Progenitor cell of endocrine pancreas (in vitro differentiated cells): ENCODE measurements at places on chromosomes 3 and 15. TPM values are rescaled to one million over a fixed set of nuclear protein-coding genes. Genes with fewer than 3 reads are reported as not detected.

Gene UBA3
- total RNA-seq: 76.2 and 86.9 TPM in 2 replicates

Gene LYSMD4
- total RNA-seq: 17.9 and 18.8 TPM in 2 replicates

Gene SUCNR1
- 0.07 and 0.16 TPM in 2 replicates for total RNA-seq

Gene LEKR1
- 2.4 and 4.1 TPM in 2 replicates for total RNA-seq

Gene CFAP20DC
- total RNA-seq: 8.0 and 10.4 TPM in 2 replicates

Gene GNAT1
- total RNA-seq: 0.12 and 0.91 TPM in 2 replicates

Gene SMCO1
- total RNA-seq: not detected in 2 replicates

Gene PTH1R
- total RNA-seq: 0.26 and 0.40 TPM in 2 replicates

Gene GALNT15
- total RNA-seq: 0.18 and 0.46 TPM in 2 replicates

Gene MAP1A
- total RNA-seq: 4.7 and 5.2 TPM in 2 replicates

Gene GOLGA8O
- 0.31 TPM in 1 of 2 replicates, not detected in the other for total RNA-seq

Gene MYRIP
- 0.29 and 0.57 TPM in 2 replicates for total RNA-seq

Gene RBMS3
- total RNA-seq: 3.8 and 5.1 TPM in 2 replicates

DNA sequence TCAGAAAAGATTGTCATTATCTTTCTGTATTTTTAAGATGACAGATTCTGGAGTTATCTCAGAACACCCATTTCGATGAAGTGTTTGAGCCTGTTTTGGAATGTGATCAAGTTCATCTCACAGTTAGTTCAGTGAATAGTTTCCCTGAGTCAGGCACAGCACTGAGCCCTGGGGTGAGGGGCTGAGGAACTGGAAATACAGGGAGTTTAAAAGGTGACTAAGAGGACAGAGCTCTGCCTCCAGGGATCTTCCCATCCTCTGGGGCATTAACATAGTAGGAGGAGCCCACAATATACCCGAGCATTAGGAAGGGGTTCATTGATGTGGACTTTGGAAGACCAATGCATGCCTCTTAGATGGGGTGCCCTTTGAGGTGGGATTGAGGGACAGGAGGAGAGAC lies 355.1 kb downstream of the CLSTN2 start:
- no peak for DNase-seq

DNA sequence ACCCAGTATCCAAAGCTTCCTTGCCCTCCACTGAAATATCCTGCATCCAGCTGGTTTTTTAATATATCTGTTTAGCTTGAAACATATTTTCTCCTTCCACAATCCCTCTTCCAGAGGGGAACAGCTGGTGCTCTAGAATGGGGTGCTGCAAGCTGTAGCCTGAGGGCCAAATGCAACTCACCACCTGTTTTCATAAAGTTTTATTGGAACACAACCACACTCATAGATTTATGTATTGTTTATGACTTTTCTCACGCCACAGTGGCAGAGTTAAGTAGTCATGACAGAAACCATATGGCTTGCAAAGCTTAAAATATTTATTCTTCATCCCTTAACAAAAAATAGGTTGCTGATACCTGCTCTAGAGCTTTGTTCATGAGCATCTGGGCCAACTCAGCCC lies 298.7 kb downstream of the CLSTN2 start:
- DNase-seq: no peak

DNA sequence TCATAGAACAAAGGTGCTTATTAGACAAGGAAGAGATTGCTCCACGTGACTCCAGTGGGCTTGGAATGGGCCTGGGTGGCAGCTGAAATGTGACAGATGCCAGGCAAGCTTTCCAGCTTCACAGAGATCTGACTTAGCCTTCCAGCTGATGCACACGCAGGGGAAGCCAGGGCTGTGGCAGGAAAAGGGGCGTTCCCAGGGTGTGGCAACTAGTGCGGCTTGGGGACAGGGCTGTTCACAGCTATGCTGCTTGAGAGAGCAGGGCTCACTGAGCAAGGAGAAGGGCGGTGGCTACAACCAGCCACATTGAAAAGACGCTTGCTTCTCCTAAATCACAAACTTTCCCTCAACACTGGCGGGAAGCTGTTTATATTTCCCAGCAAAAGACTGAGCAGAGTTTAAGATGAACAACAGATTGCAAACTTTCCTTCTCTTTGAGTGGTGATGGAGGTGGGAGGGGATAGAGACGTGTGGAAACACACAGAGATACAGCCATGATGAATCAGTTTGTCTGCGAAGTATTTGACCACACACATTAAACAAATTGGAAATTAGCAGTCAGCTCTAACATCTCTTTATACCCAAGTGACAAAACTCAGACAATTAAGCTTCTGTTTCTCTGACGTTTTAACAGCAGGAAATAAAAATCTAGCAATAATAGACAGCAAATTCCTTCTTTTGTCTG lies 127.5 kb downstream of the BDH1 start:
- no peak for DNase-seq

DNA sequence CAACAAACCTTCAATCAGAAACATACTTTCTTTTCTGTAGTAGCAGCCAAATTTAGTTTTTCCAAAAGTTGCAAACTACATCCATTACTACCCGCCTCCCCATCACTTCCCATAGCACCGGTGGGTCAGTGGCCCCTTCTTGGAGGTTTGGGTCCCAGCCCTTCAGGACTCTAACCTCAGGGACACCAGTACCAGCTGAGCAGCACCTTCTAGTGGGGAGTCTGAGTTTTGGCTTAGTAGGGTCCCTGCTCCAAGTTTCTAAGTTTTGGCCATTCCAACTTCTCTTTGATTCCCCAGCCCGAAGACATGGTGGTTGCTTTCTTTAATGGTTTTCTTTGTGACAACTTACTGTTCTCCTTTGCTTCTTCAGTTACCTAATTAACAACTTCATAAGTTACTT lies 160.6 kb downstream of the ECT2 start:
- DNase-seq: no peak

- DNase-seq: no peak
Measured at GRCh38 chr3:31188112-31188511, 293.7 kb upstream of the GADL1 start.

DNA sequence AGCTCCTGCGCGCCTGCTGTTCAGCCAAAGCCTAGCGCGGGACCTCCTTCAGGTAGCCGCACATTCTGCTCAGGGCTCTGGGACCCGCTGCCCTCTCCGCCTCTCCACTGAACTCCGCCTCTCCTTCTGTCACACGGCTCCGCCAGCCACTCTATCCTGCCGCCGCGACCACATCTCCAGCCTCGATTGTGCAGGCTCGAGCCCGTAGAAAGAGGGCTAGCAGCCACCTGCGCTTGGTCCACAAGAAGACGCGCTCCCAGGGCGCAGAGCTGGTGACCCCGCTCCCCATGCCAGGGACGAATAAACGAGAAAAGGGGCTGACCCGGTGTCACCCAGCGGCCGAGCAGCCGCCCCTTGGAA lies 1.1 kb upstream of the VIPR1 start:
- DNase-seq: peak; percentile 12

DNA sequence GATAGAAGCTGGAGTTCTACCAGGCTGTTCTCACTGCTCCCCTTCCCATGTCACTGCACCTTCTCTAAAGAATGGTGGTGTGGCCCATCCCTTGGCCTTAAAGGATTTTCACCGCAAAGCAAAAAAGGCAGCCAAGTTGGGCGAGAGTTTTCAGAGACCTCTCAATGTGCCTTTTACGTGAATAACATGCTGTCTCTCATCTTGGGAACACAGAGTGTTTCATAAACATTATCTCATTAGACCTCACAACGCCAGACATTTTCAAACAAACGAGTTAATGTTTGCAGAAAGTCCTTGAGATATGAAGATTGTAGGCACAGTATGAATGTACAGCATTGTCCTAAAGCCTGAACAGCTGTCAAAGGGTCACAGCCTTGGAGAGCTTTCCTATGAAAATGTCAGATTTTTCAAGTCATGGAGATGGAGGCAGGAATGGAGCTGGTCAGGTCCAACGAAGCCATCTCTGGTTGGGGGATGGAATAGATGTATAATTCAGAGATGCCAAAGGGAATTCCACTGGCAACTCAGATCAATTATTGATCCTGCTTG lies 21.3 kb downstream of the TM4SF1 start:
- DNase-seq: no peak

DNA sequence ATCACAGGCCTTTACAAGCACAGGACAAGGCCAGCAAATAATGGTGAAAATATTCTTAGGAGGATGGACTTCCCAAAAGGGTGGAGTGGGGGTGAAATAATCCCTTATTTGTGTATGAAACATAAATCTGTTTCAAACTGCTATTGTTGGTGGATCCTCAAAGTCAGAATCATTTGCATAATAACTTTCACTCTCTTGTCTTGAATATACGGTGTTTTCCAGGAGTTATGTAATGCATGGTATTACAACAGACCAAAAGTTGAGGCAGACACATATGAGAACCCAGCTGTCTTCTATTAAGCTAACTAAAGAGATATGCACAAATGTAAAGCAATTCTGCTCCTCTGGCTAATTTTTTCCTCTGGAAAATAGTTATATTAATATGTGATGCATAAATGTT lies 57.7 kb downstream of the PRTG start:
- no peak for DNase-seq

DNA sequence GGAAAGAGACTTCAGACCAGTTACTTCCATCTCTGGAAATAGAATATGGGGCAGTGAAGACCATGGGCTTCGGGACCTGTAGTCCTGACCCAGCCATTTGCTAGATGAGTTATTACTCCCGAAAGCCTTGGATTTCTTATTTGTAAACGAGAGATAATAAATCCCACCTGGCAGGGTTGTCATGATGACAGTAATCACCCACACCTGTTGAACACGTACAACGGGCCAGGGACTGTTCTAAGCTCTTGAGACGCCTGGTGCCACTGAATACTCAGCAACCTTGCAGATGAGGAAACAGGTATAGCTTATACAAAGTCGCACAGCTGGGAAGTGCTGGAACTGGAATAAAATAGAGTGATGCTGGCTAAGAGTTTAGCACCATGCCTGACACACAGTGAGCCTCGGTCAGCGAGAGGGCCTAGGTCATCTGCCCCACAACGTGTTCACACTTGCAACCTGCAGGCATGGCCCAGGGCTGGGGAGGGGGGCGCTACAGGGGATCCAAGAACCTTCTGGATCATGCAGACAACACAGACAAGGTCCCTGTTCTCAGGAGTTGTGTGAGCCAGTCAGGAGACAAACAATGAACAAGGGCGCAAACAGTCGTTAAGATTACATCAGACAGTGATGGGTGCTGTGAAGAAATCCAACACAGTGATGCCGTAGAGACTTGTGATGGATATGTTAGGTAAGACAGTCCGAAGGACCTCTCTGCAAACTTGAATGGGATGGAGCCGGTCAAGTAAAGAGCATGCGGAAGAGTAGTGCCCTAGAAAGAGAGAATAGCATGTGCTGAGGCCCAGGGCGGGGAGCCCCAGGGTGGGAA lies 89.2 kb downstream of the CORO2B start:
- DNase-seq: no peak

- DNase-seq: no peak
Measured at GRCh38 chr3:112973325-112974177, 1.4 kb downstream of the CD200R1 start.

- DNase-seq: no peak
Measured at GRCh38 chr3:160748787-160749186, 7.2 kb upstream of the PPM1L start.

DNA sequence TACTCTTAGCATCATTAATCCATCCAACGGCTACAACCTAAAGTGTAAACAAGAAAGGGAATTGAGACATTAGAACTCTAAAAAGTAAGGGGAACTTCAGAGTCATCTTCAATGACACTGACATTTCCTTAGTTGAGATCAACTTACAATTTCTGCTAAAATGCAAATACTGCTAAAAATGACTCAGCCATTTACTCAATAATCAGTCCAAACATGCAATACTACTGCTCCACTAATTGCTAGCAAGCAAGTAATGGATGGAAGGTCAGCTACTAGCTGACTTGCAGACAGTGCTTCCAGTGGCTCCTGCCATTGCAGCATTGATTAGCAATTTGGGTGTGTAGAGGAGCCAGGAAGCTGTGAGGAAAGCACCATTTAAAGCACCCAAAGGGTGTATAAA lies 28.4 kb downstream of the CD200R1L start:
- DNase-seq: no peak

DNA sequence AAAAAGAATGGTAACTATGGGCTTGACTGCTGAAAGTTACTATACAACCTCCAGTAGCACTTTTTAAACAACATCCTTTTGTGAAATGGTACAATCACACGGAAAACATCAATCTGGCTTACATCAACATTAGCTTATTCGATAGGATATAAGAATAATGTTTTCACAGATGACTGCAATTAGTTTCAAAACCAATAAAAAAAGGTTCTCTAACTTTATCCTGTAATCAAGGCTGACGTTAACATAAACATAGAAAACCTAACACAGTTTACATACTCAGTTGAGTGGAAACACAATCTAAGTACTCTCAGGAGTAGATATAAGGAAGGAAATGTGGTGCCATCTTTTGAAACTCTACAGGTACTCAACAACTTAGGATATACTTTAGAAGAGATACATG lies 102.2 kb downstream of the DLG1 start:
- no peak for DNase-seq

- DNase-seq: no peak
Measured at GRCh38 chr3:63370094-63370493, 92.0 kb downstream of the SYNPR start.

GRCh38 chr3:22450786-22451400 lies 699.9 kb upstream of the ZNF385D start:
- no peak for DNase-seq

GRCh38 chr15:85687329-85687728 lies 107.4 kb downstream of the KLHL25 start:
- no peak for DNase-seq

- DNase-seq: no peak
Measured at GRCh38 chr15:36950371-36950770, 150.0 kb downstream of the MEIS2 start.

- DNase-seq: no peak
Measured at GRCh38 chr3:38173834-38174418, 8.6 kb downstream of the OXSR1 start.

DNA sequence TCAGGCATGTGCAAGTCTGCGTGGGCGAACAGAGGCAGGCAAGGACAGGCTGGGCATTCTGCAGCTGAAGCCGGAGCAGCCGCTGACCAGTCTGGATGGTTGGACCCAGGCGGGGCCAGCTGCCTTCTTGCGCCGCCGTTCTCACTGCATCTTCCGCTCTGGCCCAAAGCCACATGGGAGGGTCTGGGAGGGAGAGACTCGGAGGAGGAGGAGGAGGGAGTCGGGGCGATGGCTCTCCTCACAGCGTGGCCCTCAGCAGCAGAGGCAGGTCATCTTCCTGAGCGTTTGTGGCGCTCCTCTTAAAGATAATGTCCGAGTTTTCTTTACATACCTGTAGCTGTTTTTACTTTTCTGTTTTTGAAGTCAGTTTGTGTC lies 5.9 kb downstream of the CLK3 start:
- no peak for DNase-seq

GRCh38 chr3:51727500-51727899 lies 20.6 kb downstream of the GRM2 start:
- DNase-seq: no peak

GRCh38 chr3:197501496-197501878 lies 54.3 kb downstream of the BDH1 start:
- DNase-seq: no peak

DNA sequence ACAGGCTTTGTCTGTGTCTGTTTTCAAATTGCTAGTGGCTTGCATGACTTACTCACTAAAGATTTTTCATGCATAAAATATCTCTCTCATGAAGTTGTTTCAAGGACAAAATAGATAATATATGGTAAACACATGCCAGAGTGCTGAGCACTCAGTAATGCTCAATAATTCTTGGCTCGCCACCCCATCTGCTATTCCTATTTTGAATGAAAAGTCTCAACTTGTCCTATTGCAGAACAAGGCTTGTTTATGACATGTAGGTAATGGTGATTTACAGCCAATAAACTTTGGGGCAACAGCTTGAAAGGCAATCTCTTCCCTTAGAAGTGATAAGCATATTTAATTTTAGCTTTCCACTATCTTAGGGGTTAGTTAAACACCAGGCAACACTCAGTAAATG lies 789.0 kb upstream of the ROBO1 start:
- DNase-seq: no peak
